ENCODE measurements at places on chromosomes 1 and 21.

- no peak for DNase-seq
These were observed 335.6 kb downstream of the LRRIQ3 start for GRCh38 chr1:73862355-73862754.

GRCh38 chr1:44072821-44073220 lies 41.6 kb upstream of the SLC6A9 start:
- no peak for DNase-seq

DNA sequence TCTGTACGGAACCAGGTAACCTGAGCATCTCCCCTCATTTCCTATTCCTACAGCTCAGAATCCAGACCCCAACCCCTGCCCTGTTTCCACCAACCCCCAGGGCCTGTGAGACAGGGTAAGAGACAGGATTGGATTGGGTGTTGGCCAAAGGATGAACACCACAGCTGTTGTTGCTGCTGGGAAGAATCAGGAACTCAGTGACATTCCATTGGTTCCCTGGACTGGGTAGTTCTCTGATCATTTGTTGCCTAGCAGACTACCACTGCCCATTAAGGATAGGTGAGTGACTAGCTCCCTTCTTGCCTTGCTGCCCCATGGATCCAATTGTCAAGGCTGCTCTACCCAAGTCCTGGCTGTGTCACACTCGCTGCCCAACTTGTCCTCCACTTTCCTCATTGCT lies 10.0 kb downstream of the NCSTN start:
- DNase-seq, result no peak

- DNase-seq, result no peak
These were observed 276.8 kb upstream of the TMEM51 start for GRCh38 chr1:14876747-14877146.

- DNase-seq, result no peak
These were observed 228.8 kb upstream of the IRF2BP2 start for GRCh38 chr1:234838820-234839219.

DNA sequence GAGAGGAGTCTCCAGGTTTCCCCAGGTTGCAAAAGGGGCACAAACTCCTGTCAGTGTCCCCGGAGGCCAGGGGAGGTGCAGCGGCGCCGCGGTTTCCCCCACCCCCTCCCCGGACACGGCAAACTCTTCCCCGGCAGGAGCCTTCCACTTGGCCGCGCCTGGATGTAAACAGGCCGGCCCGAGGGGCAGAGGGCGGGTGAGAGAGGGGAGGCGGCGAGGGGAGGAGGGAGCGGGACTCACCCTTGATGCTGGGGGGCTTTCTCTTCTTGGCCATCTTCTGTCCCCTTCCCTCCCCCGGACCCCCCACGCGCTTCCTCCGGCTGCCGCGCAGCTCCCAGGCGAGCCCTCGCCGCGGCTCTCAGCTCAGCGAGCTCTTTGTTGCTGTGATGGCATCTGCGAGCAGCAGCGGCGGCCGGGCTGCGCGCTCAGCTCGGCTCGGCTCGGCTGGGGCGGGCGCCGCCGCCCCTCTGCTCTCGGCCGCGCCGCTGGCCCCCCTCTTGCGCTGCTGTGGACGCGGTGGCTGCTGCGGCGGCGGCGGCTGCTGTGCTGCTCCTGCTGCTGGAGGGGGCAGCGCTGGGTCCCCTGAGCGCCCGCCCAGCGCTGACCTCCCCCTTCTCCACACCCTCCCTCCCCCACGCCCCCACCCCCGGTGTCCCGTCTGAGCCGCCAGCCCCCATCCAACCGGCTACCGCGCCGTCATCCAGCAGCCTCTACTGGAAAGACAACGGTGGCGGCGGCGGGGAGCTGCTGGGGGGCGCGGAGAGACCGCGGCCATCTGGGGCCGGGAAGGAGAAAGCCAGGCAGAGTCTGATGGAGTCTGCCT lies 4.9 kb upstream of the SLC44A5 start:
- peak; percentile 88 for DNase-seq

Data from SK-N-SH (cell line).